ENCODE measurements at places on chromosomes 16 and 17.

DNA sequence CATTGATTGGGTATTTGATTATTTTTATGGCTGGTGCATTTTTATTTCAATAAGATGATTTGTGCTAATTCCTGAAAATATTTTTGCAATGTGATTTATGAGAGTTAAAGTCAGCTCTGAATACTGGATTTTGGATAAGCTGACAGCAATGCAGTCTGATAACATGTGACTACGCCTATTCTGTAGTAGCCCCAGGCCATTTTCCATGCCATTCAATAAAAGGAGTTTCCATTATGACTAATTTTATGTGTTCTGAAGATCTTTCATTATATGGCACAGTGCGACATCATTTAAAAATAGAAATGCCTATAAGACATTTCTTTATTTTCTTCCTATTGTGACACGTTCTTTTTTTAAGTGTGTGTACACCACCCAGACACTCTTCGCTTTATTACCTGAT is 46.3 kb downstream of the KCNJ2 start:
- DNase-seq = no peak

GRCh38 chr17:8060274-8060673 is 21.4 kb downstream of the ALOX15B start:
- DNase-seq = peak; percentile 80

GRCh38 chr17:60297760-60298401 is 94.1 kb downstream of the USP32 start:
- no peak for DNase-seq

DNA sequence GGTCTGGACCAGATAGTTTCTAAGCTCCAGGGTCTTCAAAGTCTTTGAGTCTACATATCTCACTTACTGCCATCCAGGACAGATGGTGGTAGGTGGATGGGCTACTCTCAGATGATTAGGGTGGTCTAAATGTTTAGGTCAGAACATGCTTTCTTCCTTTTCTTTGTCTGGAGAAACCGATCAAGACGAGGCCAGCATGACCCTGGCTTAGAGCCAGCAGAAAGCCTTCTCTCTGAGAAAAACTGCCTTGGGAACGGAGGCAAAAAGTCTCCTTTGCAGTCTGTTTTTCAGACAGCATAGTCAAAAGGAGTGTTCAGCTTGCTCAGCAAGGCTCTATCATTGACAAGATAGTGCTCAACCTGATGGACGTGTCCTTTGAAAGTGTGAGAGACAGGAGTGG is 48.8 kb downstream of the SPACA3 start:
- no peak for DNase-seq

DNA sequence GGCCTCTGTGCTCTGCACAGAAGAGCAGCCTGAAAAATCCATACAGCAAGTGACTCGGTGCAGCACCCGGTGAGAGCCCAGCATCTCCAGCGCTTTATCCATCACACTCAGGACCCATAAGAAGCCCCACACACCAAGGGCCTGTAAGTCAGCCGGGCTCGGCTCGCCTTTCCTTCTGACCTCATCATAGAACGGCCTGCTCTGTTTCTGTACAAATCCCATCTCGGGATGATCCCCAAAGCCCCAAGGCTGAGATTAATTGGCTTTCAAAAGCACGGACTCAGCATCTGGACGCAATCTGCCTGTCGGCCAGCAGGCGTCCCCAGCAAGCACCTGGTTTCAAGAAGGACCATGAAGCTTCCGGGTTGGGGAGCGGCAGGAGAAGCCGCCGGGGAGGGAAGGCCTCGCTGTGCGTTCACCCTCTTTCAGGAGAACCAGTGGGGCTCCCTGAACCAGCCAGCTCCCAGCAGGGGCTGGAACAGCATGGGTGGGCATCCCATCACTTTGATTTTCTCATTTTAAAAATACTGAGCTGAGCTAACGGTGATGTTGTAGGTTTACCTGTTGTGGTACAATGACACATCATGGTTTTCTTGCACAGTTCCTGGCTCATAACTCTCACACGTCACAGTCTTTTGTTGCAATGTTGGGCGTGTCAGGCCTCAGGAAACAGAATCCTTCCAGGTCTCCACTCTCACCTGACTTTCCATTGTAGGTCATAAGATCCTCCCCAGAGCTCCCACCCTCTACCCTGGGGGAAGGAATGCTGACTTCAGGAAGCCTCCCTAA is 6.7 kb downstream of the CCDC57 start:
- DNase-seq = peak; percentile 92

DNA sequence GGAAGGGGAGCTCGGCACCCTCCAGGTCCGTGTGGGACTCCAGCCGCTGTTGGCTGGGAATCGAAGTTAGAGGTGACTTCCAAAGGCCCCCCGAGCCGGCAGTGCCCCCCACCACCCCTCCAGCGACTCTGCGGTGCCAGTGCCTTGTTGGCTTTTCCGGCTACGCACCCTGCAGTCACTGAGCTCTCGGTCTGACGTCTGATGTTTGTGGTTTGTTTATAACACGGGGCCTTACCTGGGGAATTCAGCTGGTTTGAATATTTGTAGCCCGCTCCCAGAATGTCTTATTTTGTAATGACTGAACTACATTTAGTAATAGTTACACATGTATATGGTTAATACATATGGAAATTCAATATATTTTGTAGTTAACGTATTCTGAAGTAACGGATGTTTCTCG is 7.1 kb upstream of the BAIAP3 start:
- no peak for DNase-seq

GRCh38 chr17:40306395-40306794 is 2.6 kb upstream of the RARA start:
- peak; percentile 9 for DNase-seq

GRCh38 chr16:30535777-30536190 is 1.1 kb upstream of the ZNF747 start:
- DNase-seq = peak; percentile 85

- DNase-seq = no peak
These were observed 7.8 kb upstream of the ZNF200 start for GRCh38 chr16:3242709-3243108.

DNA sequence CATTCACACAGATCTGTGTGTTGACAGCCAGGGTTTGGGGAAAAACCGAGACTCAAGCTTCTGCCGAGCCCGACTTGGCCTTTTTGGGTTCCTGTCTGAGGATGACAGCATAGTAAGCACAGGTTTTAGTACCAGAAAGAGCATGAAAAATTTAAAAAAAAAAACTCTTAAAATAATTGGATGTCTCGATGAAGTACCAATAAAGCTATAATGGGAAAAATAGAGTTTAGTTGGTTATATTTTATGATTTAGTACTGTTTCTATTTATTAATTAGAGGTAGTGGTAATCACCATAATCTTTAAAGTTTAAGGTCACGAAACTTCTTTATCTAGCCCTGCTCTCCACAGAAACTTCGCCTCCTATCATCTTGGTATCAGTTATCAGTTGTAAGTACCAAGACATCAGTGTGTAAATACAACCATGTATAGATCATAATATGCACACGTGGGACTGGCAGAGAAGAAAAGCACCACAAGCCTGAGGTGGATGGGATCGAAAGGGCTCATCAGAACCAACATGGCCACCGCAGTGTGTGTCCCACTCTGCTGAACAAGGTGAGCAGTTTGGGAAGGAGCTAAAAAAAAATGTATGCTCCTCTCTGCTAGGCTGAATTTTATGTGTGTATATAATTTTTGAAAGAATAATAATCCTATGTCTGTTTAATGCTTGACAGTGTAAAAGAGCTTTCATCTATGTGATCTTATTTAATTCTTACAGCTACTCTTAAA is 14.4 kb upstream of the EEF2K start:
- no peak for DNase-seq

DNA sequence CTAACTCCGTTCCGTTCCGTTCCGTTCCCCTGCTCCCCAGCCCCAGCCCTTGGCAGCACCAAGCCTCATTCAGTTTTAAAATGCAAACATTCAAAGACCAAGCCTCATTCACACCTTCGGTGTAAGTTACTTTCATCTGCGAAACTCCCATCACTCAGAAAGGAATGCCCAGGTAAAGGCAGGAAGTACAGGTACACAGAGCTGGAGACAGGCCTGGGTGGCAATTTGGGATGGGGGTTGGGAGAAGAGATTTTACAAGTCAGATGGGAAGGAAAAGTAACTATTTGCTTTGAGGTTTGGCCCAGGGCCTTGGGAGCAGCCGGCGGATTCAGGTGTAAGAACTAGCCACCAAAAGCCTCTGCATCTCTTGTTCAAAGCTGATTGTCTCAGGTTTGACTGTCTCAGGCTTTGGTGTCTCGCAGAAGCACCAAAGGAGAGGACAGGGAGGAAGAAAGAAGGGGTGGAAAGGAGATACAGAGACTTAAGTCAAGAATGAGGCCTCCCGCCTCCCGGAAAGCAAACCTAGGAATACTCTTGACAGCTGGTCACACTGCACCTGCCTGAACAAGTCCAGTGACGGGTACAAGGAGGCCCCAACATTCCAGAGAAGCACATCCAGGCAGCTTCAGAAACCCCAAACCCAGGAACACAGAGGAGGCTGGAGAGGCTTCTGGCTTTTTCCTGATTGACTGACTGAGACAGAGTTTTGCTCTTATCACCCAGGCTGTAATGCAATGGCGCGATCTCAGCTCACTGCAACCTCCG is 54.7 kb downstream of the NXN start:
- no peak for DNase-seq

DNA sequence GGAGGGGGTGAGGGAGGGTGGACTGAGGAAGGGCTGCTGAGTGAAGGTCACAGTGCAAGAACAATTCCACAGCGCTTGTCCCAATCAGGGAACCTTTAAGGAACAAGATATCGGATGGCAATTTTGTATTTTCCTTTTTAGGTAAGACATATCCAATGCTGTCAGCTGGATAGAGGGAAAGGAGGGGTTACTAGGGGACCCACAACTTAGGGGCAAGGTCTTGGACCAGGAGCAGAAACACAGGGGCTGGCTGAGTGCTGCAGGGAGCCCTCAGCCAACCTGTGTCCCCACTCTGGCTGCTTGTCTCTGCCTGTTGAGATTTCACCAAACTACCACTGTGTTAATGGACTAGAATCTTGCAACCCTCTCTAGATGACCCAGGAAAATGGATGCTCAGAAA is 47.6 kb downstream of the AKAP1 start:
- peak; percentile 58 for DNase-seq

DNA sequence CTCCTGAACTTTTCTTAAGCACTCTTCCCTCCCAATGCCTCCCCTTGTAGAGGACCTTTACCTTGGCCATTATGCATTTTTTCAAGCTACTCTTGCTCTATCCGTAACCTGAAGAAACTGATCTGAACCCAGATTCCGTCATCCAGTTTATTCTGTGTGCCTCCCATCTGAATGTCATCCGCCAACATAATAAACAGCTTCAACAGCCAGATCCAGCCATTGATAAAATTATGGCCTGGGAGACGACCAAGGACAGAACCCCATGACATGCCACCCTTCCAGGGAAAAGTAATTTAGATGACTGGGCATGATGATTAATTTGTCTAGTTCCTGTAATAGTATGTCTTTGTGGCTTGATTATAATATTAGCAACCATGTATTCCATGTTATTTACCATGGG is 41.9 kb downstream of the KATNIP start:
- no peak for DNase-seq

- DNase-seq = no peak
These were observed 7.0 kb downstream of the XYLT2 start for GRCh38 chr17:50352693-50353599.

DNA sequence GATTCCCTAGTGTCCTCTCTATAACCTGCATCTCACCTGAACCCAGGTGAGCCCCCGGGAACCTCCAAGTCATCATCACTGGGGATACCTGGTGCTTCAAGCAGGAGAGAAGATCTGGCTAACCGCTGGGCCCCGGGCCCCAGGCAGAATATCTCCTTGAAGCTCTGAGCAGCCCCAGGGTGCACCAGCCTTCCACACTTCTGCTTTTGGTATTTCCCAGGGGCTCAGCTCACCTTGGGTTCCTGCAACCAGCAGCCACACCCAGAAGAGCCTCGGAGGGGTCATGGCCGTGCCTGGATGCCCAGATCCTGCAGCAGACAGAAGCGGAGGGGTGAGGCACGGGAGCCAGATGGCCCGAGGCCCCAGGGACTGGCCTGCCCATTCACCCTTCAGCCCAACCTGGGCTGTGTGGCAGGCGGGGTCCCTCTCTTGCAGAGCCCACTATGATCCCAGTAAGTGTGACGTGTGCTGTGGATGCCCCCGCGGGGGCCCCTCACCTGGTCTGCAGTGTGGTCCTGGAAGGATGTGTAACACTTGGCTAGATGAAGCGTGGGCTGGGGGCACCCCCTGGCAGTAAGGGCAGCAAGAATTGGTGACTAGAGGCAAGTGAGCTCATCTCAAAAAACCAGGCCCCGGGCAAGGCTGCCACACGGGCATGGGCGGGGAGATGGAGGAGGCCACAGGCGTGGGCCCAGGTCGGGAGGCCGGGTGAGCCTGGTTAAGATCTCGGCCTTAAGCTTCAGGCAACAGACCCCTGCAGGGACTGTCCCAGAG is 2.6 kb downstream of the LGALS3BP start:
- no peak for DNase-seq

GRCh38 chr17:40623419-40624210 is 24.0 kb downstream of the SMARCE1 start:
- DNase-seq = no peak

DNA sequence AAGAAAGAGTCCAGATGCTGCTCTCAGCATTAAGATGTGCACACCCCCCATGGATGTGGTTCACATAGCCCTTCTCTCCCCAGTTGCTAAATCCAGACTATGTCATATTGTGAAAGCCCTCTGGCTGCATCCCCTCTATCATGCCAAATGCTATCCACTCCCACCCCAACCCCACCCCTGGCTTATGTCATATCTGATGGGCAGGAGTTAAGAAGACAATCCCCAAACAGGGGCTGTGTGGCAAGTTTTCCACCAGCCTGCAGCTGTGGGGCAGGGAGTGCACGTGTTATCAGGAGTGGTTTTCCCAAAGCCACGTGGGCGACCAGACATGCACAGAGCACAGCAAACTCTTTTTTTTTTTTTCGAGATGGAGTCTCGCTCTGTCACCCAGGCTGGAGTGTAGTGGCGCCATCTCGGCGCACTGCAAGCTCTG is 10.0 kb downstream of the FAM117A start:
- peak; percentile 56 for DNase-seq

- DNase-seq = no peak
These were observed 8.8 kb upstream of the FASN start for GRCh38 chr17:82106688-82107305.

GRCh38 chr17:77662833-77663232 is 295.7 kb upstream of the TNRC6C start:
- no peak for DNase-seq

DNA sequence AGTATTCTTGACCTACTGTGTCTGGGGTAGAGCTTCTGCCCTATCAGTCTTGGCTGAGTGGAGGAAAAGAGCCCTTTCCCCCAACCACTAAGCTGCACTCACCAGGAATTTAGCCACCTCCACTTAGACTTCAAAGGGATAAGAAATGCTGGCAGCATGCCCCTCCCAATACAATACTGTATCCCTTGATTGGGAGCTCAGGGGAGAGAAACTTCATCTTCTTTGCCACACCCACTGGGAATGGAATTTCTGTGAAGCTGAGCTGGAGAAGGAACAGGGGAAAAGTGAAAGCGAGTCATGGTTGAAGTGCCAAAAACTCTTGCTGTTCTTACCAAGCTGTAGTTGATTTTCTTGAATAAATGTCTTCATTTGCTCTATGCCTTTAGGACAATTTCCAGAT is 68.8 kb downstream of the CEP112 start:
- DNase-seq = no peak

GRCh38 chr16:57245472-57246113 is 534 bp downstream of the ARL2BP start:
- peak; percentile 62 for DNase-seq

Measured in SK-N-SH (cell line).